ENCODE measurements at places on chromosomes 16 and 17. TPM values are rescaled to one million over a fixed set of nuclear protein-coding genes. Genes with fewer than 3 reads are reported as not detected.
A peak's percentile ranks its signal among the peaks of the same experiment; 100 is the strongest.

The NPIPA2 gene
- total RNA-seq: not detected

The TMC5 gene
- total RNA-seq: 0.19 TPM

The TRPV3 gene
- 3.8 TPM for total RNA-seq

DNA sequence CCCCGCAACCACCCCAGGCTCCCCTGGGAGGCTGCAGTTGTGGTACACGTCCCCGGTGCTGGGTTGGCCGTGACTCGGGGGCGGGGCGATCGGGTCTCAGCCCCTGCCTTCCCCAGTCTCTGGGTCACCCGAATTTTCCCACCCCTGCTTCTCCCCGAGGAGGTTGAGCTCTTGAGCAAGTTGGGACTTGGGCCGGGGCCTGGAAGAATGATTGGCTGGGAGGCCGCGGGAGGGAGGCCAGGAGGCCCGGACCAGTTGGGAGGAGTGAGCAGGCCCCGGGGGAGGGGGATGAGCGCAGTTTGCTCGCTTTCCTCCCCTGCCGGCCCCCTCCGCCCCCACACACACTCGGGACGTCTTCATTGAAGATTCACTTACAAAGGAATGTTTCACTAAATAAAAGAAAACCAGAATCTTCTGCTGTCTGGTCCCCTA is 4.5 kb upstream of the HEXIM1 start:
- DNase-seq: peak; percentile 75

DNA sequence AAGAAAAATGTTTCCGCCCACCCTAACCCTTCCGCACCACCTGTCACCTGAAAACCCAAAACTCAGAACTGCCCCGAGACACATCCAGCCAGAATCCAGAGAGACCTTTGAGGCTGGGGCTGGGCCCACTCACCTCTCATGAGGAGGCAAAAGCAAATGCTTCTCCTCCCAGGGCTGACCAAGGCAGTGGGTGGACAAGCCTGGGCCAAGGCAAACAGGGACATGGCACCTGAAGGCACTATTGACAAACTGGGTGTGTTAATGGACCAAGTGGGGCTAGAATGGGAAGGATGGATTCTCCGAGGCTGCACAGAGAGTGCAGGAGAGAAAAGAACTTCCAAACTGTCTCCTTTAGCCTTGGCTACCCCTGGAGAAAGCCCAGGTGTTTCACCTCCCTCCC is 54.4 kb downstream of the SOX9 start:
- DNase-seq: no peak

DNA sequence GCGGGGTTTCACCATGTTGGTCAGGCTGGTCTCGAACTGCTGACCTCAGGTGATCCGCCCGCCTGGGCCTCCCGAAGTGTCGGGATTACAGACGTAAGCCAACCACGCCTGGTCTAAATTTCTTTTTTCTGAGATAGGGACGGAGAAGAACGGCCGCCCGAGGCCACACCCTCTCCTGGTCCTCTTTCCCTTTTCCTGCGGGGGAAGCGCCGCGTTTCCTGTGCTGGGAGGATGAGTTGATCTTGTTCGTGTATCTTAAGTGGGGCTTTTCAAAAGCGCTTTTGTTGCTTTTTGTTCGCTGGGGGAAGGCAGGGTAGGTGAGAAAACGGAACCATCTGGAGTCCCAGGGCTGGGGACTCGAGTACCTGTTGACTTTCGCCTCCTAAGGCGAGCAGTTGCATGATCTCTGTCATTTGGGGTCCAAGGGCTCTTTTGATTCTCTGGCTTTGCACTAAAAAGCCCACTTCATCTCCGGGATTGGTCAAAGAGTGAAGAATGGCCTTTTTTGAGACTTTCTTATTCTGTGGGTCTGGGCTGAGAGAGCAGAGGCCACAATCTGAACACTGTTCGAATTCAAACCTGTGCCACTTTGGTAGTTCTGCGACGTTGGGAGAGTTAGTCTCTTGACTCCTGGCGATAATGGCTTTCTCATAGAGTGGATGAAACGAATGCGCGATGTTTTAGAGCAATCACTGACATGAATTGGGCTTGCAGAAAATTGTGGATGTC is 1.3 kb downstream of the FUS start:
- DNase-seq: no peak

DNA sequence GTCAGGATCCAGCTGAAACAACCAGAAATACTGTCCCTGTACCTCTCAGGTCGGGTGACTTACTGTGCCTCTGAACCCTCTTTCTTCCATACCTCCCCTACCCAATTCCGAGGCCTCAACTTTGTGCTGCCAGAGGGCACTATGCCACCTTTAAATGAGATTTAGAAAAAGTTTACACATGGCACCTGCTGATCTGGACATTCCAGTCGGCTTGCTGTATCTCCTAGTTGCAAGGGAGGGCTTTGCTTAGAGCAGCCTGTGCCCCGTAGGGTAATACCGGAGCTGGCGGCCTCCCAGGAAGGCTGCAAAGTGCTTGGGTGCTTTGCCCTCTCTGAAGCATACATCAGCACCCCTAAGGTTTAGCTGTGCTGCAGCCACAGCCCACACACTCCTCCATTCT is 306.0 kb upstream of the RBFOX1 start:
- DNase-seq: no peak

DNA sequence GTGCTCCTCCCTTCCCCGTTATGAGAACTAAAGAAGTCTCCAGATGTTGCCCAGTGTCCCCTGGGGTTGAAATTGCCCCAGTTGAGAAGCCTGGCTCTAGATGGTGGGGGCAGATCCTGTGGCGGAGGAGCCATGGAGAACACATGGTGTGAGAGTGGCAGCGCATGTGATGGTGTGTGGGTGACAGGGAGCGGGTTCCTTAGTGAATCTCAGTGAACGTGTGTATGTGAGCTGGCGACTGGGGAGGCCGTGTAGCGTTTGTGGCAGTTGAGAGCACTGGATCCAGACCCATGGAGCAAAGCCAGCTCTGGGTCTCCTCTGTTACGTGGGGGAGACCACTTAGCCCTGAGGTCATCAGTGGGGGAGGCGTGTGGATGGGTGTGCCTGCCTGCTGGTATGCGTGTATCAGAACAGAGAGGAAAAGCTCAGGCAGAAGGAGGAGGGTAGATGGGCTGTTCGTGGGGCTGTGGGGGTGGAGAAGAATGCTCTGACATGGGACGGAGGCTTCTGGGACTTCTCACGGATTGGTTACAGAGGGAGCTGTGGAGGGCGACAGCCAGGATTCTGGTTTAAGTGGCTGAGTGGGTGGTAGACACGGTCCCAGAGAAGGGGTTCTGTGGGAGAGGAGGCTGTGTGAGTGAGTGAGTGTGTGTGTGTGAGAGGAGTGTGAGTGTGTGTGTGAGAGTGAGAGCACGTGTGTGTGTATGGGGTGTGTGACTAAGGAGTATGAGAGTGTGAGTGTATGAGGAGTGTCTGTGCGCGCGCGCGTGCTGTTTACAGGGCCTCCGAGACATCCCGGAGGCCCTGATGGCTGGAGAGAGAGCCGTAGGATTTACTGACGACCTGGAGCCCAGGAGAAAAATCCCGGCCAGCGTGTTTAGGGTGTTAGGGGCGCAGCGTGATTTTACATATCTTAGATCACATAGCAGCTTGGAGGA is 193.8 kb downstream of the SNX29 start:
- DNase-seq: no peak

GRCh38 chr16:67879936-67880335 is 4.7 kb upstream of the NRN1L start:
- DNase-seq: no peak

- no peak for DNase-seq
Observed at GRCh38 chr16:8806272-8806983, 8.8 kb downstream of the PMM2 start.

All from gastrocnemius medialis (tissue), 4 donors.